ENCODE measurements at places on chromosomes 3 and 15. TPM values are rescaled to one million over a fixed set of nuclear protein-coding genes. Genes with fewer than 3 reads are reported as not detected.

DNA sequence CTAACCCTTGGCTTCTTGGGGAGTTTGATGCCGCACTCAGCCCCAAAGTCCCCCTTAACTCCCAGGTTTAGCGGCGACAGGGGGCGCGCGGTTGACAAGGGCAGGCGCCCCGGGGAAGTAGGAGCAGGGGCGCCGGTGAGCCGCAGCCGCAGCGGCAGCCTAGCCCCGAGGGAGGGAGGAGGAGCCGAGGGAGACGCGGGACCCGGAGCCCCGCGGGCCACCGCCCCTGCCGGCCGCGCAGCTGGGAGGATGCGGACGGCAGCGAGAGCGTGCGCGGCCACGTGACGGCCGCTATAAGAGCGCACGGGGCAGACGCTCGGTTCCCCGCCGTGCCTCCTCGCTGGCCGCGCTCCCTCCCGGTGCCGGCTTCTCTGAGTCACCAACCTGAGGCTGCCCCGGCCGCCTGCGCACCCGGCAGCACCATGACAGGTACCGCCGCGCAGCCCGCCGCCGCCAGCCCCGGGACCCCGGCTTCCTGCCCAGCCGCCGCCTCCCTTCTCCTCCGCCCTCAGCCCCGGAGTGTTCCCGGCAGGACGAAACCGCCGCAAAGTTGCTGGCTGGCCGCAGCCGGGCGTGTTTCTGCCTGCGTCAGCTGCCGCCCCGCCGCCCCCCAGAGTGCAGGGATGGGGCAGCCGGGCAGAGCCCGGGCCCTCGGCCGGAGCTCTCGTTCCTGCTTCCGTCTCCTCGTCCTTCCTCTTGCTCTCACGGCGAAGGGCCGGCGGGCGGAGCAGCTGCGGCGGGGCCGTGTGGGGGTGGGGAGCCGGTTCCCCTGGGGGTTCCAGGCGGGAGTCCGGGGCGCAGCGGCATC, at the start of gene GYG1:
Gene GYG1, plus strand, starts transcription at position 322 of the 808 bp plus-strand sequence. Its CDS starts 101 bp downstream, at position 423.
- peak; percentile 93 for DNase-seq

DNA sequence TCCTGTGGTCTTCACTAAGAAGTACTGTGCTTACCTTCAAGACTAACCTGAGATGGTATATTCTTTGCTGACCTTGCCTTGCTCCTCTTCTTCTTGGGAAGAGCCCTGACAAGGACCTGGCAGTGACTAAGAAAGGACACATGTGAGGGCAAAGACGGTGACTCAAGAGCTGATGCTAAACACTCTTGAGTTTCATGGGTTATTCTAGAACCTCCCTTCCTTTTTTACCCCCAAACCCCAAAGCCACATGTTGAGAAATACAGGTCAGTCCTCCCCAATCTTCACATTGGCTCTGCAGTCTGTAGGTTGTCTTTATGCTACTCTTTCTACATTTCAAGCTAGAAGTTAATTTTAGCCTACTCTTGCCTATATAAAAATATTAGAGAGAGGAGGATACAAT, 200.6 kb downstream of the SEMA6D start:
- no peak for DNase-seq

DNA sequence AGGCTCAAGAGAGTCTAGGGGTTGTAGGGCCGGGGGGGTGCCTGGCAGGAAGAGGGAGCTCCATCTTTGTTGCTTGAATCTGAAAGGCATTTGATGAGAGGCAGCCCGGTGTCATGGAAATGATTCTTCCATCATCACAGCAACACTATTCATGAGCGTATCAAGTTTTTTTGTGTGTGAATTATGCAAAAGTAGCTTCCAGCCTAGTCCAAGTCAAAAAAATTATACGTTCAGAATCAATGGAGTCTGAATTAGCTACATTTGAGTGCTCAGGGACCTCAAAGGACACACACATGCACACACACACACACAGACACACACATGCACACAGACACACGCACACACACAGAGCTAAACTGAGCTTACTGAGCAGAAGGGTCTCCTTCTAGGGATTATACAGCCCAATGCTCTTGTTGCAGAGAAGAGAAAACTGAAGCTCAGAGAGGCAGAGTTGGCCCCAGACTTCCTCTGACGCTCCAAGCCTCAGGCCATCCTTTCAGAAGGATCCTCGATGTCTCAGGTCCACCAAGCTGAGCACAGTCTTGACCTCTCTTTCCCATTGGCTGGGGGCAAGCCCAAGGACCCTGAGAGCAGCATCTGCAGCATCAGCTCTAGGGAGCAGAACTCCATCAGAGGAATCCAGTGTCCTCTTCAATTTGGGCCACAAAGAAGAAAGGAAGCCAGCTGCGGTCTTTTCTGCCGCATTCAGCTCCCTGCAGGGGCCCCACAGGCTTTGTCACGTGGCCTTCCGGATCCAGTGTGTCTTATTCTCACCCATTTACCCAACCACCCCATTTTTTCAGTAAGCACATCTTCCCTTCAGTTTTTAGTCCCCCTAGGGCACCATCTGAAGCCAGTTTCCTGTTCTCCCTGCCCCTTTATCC, 228.0 kb downstream of the UACA start:
- no peak for DNase-seq

DNA sequence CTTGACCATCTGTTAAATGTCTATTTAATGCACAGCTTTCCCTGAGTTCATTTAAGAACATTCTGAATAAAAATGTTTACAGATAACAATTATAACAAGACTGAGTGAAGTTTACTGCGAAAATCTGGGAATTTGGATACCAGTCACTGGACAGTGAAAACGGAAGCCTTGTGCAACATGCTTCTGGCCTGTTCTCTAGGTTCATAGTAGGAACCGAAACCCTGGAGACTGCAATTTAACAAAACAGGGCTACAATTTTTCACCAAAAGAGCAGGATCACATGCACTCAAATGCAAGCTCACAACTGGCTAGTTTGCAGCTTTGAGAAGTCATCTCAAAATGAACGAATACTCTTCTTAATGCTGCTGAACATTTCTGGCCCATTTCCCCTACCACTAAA, 435.9 kb downstream of the NR2F2 start:
- DNase-seq = no peak

GRCh38 chr3:161371441-161372320, at the start of gene SPTSSB:
SPTSSB (minus strand) TSS chr3:161371517; CDS start chr3:161346323, 25,194 bp downstream.
- no peak for DNase-seq

DNA sequence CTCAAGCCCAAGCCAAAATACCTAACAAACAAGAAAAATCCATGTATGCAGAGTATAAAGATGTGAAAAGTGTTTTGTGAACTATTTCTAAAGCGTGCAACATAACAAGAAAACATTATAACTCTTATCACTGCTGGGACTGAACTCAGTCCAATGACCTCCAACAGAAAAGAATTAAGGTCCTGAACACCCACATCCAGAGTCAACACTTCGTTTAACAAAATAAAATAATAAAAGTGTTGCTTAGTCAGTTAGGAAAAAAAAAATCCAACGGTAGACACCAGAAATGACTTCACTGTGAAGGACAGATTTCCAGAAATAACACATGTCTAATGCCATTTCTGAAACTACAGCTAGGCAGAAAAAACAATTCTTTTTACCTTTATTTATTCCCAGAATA, 28.0 kb downstream of the MB21D2 start:
- DNase-seq = no peak

DNA sequence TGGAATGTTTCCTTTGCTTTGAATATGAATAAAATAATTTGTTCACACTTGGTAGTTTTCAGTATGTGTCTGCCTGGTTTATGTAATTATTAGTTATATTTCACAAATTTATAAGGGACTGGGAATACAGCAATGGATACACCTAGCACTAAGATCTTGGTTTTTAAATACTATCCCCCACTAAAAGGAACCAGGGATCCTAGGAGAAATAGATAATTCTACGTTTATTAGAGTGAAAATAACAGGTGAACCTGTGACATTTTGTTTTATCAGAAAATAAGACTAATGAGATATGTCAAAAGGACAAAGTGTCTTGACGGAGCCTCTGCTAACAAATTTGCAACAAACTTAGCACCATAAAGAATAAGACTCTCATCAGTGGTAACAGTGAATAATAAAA, 3.4 kb downstream of the PSMD6 start:
- DNase-seq = no peak

- no peak for DNase-seq
Observed at GRCh38 chr3:60810881-60811280, 440.4 kb downstream of the FHIT start.

- no peak for DNase-seq
Observed at GRCh38 chr3:116302087-116302747, 143.1 kb downstream of the LSAMP start.

- DNase-seq = no peak
Observed at GRCh38 chr15:67685008-67685599, 140.2 kb upstream of the SKOR1 start.

DNA sequence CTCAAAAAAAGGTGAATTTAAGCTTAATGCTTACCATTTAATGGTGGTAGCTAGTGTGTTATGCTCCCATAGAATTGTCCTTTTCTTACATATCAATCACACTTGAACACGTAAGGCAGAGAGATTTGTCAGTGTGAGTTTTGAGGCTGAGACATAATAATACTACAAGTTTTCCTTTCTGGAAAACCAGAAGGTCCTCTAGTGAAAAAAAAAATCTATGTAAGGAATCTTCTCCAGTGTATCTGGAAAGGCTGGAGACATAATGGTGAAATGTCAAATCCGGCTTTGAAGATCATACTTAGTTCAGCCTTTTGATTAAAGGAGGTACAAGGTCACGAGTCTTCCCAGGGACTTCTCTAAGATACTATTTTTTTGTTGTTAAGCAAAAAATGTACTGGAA, 3.4 kb downstream of the TSC22D2 start:
- DNase-seq = no peak

DNA sequence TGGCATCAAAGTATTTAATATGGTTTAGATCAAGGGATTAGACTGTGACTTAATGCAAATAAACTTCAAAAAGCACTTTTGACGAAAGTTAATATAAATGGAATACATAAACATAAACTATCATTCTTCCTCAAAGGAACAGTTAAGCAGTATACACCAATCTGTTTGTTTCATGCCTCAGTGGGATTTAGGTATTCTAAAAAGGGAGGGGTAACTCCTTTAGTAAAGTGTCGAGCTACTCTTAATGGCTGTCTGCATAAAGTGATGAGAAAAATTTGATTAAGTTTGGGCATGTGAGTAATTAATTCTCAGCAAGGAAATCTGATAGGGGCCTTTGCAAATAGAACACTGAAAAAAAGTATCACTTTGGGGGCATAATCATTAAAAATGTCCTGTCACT, 176.9 kb downstream of the FRMD5 start:
- no peak for DNase-seq

GRCh38 chr3:16227566-16227965, 37.2 kb downstream of the DPH3 start:
- DNase-seq = no peak

DNA sequence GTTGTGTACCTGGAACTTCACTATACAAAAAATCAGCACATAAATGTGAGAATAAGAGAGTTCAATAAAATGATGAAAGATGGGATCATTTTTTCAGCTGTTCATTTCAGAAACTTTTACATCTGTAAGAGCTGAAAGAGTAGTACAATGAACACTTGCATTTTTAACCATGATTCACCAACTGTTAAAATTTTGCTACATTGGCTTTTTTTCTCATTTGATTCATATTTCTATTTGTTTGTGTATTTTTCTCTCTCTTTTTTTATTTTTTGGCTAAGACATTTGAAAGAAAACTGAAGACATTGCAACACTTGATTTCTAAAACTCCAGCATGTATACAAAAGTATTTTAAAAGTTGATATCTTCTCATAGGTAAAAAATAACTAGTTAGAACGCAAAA, 98.3 kb upstream of the CDIN1 start:
- DNase-seq = no peak

DNA sequence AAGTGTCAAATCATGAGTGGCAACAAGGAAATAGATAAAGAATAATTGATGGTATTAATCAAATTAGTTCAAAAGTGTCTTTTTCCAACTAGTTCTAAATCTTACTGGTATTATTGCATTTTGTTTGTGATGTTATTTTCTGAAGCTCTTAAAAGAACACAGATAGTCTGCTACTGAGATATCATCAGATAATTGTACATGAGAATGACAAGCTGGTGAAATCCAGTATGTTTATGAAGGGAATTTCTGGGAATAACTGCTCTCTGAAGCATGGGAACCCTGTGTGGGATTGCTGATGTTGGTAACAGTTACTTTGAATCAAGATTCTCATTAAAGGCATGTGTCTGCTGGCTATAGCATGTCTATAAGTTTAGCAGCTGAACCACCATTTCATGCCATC, 190.3 kb upstream of the CDIN1 start:
- no peak for DNase-seq

DNA sequence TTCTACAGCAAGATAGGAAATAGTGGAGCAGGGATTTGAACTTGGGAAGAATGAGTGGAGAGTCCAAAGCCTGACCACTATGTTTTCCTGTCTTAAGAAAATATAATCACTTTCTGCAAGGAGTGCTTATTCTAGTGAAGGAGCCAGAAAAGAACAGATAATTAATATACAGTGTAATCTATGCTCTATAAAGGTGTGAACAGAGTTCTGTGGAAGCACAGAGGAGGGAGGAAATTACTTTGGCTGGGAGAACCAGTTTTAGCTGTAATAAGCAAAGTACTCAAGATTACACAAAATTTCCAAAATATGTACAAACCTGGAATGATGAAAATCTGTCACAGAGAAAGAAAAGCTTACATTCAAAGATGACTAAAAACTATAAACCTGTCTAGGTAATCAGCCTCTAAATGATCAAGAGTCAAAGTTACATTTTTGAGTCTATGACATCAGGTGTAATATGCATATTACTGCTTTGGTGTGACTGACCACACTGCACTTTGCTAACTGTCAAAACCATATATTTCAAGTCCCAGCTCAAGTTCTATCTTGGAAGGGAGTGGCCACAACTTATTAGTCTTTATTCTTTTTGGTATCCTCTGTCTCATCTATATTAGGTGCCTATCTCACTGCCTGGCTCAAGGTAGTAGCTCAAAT, 40.7 kb upstream of the MB21D2 start:
- DNase-seq = no peak

DNA sequence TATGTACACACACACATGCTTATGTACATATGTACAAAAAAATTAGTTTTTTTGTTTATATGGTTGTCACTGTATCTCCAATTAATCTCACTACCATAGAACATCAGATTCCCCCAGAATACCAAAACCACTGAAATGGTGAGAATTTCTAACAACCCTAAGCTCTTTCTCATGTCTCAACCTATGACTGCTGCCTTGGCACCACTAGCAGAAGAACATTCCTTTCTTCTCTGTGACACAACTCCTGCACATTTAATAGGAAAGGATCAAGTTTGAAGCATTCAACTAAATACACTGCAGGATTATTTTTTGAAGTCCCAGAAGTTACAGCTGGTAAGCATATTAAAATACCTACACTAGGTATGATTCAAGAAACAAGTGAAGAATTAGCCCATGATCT, 109.6 kb downstream of the FAM174B start:
- DNase-seq = no peak

- DNase-seq = no peak
Observed at GRCh38 chr3:13794322-13794721, 85.5 kb downstream of the WNT7A start.

The FANCD2OS gene
- not detected for total RNA-seq

The LMOD3 gene
- total RNA-seq = 2.9 TPM

The DISP2 gene
- total RNA-seq = 0.42 TPM

The TPRG1 gene
- total RNA-seq = 2.9 TPM

The MEGF11 gene
- not detected for total RNA-seq

The SLC12A8 gene
- 2.9 TPM for total RNA-seq

The SLC28A1 gene
- total RNA-seq = 0.23 TPM

The PTPN9 gene
- 28.1 TPM for total RNA-seq

Measured in esophagus muscularis mucosa (tissue), 4 donors.